Activated naive CD8-positive, alpha-beta T cell treated with anti-CD3 and anti-CD28 coated beads, Interleukin-2, amount 10 ng/mL, durations not matched to agents 7 days and 5 days (primary cell): ENCODE measurements at places on chromosomes 2 and 18.

GRCh38 chr2:232319067-232319802 lies 59.3 kb upstream of the ALPP start:
- DNase-seq = no peak

- no peak for DNase-seq
Observed at GRCh38 chr18:75801178-75801577, 373.7 kb upstream of the SMIM21 start.

- DNase-seq = no peak
Observed at GRCh38 chr18:50632895-50633515, 73.1 kb downstream of the MAPK4 start.

- no peak for DNase-seq
Observed at GRCh38 chr2:3115301-3116042, 262.1 kb downstream of the EIPR1 start.

DNA sequence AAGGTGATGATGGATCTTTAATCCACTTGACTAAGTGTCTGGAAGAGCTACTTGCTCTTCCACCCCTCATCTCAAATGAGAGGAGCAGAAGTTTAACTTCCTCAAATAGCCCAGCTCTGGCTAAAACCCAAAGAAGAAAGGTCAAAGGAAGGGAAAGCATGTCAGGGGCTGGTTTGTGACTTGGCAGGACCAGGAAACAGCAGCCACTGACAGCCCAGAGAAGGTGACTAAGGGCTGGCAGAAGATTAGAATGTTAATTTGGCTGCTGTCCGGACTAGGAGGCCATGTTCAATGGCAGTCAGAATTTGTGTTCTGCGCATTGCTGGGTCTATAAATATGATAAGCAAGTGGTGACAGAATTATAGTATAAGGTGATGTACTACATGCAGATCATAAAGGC lies 386.2 kb downstream of the SETBP1 start:
- DNase-seq = no peak

GRCh38 chr2:45432406-45432805 lies 178.7 kb downstream of the SRBD1 start:
- no peak for DNase-seq

DNA sequence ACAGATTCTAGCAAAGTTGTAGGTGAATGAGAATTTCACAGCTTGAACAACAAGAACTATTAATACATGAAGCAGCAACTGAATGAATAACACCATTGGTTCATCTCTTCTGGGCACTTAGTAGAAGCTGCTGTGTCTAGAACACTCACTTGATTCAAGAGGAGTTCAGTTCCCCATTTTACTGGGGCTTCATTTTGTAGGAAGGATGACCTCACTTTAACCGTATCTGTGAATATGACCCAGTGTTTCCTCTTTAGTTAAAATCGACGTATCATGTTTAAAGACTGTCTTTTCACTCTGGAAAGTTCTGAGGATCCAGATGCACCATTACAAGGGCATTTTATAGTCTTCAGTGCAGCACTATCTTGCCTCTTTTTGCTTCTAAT lies 47.8 kb downstream of the LRRTM1 start:
- DNase-seq = no peak

DNA sequence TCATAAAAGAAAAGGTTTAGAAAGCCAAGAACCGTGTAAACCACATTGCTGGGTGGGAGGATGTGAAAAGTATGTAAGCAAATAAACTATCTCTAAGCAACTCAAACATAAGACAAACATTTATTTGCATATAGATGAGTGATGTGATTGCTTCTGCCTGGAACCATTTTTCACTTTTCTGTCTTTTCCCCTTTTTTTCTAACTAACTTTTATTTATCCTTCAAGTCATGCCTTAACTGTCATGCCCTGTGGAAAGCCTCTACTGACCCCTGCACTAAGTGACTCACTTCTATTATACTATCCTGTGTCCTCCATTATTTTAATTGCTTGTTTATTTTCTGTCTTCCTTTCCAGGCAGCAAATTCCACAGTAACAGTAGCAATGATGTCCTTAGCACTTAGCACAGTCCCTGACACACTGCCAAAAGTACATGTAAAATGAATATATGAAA lies 87.5 kb upstream of the CTAGE1 start:
- no peak for DNase-seq

GRCh38 chr2:237235383-237236095 lies 149.8 kb downstream of the COPS8 start:
- DNase-seq = no peak

GRCh38 chr18:45102863-45103262 lies 422.2 kb downstream of the SETBP1 start:
- DNase-seq = no peak

DNA sequence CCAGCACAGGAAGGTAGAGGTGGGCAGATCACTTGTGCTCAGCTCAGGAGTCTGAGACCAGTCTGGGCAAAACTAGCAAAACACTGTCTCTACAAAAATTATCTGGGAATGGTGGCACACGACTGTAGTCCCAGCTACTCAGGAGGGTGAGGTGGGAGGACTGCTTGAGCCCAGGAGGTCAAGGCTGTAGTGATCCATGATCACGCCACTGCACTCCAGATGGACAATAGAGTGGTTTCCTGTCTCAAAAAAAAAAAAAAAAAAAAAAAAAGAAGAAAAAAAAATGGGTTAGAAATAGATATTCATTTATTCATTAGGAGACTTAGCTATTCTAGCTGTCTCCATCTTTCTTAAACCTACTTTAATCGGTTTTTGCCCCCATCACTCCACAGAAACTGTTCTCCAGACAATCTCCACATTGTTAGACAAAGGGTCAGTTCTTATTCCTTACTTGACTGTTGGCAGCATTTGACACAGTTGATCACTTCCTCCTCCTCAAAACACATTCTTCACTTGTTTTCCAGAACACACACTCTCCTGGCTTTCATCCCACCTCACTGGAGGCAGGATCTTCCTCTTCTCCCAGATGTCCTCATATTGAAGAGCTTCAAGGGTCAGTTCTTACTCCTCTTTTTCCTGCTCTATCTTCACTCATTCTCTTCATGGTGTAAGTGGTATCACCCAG lies 103.1 kb downstream of the DTNB start:
- no peak for DNase-seq

- no peak for DNase-seq
Observed at GRCh38 chr2:9096761-9097160, 93.3 kb upstream of the MBOAT2 start.

- DNase-seq = no peak
Observed at GRCh38 chr18:66005831-66006588, 255.2 kb downstream of the CDH7 start.

DNA sequence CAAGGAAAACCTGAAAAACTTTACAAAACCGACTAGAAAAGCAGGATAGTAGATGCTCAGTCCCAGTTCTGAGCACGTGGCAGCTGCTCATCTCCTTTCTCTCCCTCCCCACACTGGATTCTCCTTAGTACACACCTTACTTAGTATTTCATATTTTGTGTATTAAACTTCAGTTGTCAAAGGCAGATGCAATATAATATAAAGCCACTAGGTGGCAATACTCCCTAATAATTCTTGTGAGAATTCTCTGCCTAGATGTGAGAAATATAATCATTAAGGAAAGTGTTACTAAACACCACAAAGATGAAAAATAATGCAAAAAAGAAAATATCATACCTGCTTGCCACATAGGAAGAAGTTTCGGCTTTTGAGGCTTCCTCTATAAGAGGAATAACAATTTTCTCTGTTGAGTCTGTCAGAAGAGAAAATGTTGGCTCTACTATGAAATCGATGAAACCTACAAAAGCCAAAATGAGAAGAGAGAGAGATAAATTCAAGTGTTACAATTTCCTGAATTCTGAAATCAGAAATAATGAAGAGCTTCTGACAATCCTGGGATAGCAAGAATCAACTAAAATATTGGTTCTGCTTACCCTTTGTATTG lies 200.6 kb downstream of the PPP1R1C start:
- no peak for DNase-seq

DNA sequence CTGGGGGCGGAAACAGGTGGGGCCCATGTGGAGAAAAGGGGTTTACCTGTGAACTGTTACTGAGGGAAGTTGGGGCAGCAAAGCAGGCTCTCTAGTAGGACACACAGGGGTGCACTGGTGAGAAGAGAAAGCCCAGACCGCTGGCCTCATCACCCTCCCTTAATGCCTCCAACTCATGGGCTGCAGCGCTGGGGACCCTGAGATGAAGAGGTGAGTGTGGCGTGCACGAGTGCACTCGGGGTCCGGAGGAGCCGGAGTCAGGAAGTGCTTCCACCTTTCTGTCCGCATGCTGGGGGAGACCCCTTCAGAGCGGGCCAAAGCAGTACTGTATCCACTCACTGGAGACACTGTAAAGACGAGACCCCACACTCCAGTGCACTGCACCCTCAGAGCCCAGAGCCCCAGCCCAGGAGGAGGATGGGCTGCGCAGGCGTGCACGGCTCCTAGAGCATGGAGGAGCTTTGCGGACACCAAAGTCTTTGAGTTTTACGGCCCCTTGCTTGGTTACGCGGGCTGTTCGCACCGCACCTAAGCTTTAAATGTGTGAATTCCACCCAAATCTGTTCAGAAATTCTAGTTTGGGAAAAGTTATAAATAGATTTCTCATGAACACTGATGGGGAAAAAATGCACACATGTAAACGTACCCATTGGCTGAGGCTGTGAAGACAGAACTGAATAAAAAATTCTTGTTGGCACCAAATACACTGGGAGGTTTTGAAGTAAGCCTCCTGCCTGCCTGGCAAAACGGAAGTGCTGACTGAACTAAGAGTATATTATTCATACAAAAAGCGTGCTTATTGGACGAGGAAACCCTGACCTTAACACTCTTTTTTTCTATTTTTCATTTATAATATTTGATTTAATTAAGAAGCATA lies 45.4 kb upstream of the PPP4R1 start:
- no peak for DNase-seq

GRCh38 chr2:27016801-27017325 lies 15.9 kb upstream of the TMEM214 start:
- peak; percentile 44 for DNase-seq

DNA sequence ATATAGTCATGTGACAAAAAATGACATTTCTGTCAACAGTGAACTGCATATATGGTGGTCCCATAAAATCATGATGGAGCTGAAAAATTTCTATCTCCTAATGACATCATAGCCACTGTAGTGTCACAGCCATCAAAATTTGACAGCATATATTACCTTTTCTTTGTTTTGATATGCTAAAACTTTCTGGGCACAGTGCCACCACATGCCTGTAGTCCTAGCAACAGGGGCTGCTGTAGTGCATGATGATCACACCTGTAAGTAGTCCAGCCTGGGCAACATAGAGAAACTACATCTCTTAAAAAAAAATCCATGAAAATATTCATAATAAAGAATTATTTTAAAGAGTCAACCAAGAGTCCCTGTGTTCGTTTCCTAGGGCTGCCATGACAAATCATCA lies 155.5 kb upstream of the SERTAD2 start:
- no peak for DNase-seq

GRCh38 chr2:168552450-168552856 lies 96.4 kb downstream of the CERS6 start:
- DNase-seq = no peak

- DNase-seq = no peak
Observed at GRCh38 chr18:75752740-75753263, 325.3 kb upstream of the SMIM21 start.

GRCh38 chr2:215760557-215760956 lies 252.8 kb downstream of the MREG start:
- no peak for DNase-seq

- DNase-seq = no peak
Observed at GRCh38 chr18:73118121-73118816, 250.5 kb upstream of the NETO1 start.

DNA sequence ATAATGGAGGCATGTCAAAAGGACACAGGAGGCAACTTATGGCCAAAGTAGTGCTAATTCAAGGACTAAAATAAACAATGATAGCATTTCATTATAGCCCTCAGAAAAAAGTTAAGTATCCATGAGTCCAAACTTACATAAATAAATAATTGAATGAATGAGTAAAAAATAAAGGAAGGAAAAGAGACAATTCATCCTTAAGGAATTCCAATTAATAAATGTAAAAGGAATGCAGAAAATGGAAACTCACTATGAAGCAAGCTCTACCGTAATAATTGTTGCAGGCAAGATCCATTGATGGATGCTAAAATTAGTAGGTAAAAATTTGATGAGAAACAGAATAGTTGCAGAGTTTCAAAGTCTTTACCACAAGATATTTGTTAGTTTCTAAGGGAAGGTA lies 88.2 kb upstream of the RAPGEF4 start:
- DNase-seq = no peak

DNA sequence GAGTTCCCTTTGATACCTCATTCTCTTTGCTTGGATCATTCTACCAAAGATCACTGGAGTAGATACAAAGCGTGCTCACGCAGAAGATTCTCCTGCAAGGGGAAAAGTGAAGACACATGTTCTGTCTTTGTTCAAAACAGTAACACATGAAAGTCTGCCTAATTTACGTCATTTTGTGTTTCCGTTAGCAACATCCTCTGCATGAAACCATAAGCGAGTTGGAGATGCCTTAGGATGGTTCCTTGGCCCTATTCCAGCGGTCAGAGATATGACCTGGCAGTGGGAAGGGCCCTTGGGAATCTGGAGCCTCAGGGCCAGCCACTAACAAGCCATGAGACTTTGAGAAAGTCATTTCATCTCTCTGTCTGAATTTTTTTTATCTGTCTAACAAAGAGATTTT lies 180.9 kb upstream of the TWIST2 start:
- no peak for DNase-seq

DNA sequence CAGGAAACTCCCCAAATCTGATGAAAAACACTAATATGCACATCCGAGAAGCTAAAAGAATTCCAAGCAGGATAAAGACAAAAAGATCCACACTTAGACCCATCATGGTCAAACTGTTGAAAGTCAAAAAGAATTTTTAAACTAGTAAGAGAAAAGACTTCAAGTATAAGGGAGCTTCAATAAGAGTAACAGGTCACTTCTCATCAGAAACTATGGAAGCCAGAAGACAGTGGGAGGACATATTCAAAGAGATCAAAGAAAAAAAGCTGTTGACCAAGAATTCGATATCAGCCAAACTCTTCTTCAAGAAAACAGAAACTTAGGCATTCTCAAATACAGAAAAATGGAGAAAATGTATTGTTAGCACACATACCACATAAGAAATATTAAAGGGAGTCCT lies 50.4 kb downstream of the ZC3H8 start:
- DNase-seq = no peak

- no peak for DNase-seq
Observed at GRCh38 chr18:778194-778927, 33.7 kb downstream of the YES1 start.

DNA sequence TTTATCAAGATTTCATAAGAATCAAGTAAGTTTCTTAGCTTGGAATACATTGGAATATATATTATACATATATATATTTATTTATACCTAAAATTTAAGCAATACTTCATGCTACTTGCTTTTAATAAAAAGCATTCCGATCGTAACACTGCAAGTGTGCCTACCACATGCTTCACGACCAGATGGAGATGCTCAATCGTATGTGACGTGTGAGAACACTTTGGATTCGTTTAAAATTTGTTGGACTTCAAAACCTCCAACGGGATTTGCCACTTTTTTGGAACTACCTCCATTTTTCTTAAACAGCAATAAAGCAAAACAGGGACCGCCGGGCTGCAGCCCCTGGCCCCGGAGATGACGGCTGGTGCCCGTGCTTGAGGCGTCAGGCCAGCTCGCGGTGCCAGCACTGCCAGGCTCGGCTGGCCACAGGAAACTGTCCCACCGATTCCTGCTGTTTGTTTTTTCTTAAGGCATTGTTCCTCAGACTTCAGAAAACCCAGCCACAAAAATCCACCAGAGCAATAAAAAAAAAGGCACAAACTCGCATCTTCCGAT lies 204.1 kb downstream of the TWIST2 start:
- no peak for DNase-seq

GRCh38 chr2:11789243-11789642 lies 42.8 kb downstream of the LPIN1 start:
- no peak for DNase-seq

- no peak for DNase-seq
Observed at GRCh38 chr2:156756516-156756915, 320.3 kb downstream of the GPD2 start.

GRCh38 chr2:218832520-218832919 lies 917 bp upstream of the PRKAG3 start:
- DNase-seq = no peak
